Stimulated activated CD4-positive, alpha-beta T cell treated with anti-CD3 and anti-CD28 coated beads, Interleukin-12 subunit alpha, Interleukin-12 subunit beta, amount 100 ng/mL, for 4 hours (primary cell): ENCODE measurements at places on chromosomes 12 and 14.

DNA sequence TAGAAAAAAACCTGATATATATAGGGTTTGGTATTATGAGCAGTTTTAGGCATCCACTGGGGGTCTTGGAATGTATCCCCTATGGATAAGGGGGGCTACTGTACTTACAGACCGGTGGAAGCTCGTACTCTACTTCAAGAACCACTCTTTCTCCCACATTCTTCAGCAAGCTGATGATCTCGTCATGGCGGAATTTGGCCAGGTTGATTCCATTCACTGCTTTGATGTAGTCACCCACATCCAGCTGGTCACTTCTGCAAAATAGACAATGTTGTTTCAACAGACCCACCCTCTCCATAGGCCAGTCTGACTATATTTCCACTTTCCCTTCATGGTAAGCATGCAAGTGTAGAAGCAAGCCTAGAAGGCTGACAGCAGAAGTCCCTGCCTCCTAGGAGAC, 139.9 kb downstream of the GRIP1 start:
- no peak for DNase-seq

GRCh38 chr14:22821193-22822015, 6.2 kb upstream of the SLC7A7 start:
- DNase-seq = no peak

DNA sequence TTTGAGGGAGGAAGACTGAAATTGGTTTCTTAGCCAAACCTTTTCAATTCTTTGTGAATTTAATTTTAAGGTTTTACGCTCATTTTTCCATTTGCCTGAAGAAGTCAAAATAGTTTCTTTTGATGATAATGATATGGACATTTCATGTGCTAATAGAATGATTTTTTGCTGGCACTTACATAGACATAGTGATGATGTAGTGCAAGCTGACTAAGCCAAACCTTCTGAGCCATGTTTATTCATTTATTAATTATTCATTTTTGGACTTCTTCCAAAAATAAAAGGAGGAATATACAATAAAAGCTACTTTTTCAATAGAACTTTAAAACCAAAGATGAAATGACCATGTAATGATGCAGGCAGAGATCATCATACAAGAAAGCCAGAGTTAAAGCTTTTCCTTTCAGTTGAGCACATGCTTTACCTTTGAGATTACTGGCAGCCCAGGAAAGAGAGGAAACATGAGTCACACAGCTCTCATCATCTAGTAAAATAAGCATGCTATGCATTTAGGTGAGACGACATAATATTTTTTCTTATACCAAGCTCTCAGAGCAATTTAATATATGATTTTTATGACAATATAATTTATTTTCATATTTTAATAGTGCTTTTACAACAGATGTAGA, 24.8 kb downstream of the KCNA1 start:
- no peak for DNase-seq

DNA sequence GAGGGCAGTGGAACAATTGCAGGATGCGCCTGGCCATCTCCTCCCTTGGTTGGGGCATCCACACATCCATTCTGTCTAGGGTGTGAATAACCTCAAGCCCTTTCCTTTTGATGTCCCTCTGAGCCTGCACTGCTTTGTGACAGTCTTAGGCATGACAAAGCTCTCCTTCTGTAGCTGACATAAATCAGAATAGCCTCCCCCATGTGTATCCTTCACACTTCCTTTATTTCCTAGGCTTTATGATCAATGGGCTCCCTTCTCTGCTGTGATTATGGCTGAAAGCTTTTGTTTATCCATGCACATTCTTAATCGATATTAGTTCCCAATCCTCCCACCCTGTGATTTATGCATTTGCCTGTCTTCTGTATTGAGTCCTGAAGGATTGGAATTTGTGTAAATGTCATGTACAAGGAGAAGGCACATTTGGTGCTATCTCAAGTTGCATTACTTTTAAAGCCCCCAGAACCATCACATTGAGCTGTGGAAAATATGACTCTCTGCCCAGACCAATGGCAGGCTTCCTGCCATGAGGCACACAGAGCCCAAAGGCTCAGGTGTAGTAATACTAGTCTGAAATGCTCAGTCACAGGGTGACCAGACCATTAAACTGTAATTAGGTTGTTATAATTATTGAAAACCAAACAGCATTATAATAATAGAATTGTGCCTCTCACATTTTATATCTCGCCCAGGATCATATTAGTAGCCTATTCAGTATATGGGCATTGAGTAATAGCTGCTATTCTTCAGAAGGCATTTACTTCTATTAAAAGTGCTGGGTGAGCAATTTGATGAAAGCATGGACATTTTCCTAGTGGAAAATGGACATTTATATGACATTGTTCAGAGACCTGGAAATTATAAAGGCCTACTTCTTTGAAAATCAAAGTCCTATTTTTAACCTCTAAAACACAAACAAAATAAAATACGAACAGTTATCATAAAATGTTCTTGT, 14.0 kb downstream of the EMP1 start:
- DNase-seq = no peak

DNA sequence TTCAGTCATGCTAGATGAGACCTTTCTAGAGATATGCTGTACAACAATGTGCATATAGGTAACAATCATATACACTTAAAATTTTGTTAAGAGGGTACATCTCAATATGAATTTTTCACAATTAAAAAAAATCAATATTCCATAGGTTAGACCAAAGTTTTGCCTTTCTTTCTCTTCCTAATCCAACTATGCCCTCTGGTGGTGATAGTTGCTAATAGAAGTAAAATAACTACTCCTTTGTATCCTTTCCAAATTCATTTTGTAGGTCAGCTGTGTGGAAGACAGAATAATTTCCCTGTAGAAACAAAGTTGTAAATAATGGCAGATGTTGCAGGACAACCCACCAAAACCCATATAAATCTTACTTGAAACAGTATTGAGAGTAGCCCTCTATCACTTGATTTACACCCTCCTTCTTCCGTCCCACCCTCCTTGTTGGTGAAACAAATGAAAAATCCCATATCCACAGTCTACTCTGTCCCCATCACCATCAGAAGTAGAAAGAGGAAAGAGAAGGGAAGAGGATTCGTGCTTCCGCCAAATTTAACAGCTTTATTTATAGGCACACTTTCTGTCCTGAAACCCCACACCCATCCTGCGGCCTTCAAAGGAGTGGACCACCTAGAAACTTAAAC, 34.2 kb upstream of the KICS2 start:
- DNase-seq = no peak

- DNase-seq = no peak
Measured at GRCh38 chr12:67694306-67694900, 45.9 kb downstream of the DYRK2 start.

GRCh38 chr12:30847259-30847658, 79.3 kb upstream of the TSPAN11 start:
- no peak for DNase-seq

GRCh38 chr12:58896278-58896677, 24.0 kb downstream of the LRIG3 start:
- DNase-seq = no peak

DNA sequence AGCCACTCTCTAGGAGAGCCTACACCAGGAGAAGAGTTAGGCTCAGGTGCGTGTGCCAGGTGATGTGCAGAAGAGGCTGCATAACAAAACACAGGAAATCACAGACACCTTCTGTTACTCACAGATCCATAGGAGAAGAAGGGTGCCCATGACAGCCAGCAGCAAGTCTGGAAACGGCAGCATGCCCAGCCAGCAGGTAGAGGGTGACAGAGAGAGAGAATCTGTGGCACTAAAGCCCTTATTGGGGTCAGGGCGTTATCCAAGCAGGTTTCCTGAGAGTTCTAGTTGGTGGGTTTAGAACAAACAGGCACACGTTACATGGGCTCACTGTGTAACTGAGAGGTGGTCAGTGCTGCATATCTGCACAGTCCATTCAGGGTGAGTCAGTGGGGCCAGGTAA, 14.9 kb upstream of the SLC8A3 start:
- DNase-seq = no peak

DNA sequence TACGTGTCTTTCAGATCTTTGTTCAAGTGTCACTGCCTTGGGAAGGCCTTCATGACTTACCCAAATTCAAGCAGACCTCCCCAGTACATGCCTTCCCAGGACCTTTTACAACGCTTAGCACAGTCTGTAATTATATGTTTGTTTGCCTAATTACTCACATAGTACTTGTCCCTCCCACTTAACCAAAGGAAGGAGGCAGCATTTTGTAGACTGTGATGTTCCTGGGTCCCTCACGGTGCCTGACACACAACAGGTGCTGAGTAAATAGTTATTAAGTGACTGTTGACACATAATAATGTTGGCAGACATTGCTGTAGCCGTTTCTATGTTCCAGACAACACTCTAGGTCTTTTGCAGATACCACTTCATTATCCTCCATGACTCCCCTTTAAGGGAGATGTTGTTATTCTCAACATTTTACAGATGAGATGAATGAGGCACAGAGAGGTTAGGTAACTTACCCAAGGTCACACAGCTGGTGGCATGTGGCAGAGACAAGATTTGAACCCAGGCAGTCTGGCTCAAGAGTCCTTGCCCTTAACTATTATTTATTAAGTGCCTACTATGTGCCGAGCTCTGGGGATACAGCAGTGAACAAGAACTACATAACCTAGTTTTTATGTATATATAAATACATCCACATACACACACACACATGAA, 130.7 kb downstream of the PHETA1 start:
- DNase-seq = no peak

- no peak for DNase-seq
Measured at GRCh38 chr12:100964028-100964427, 169.5 kb downstream of the ANO4 start.

DNA sequence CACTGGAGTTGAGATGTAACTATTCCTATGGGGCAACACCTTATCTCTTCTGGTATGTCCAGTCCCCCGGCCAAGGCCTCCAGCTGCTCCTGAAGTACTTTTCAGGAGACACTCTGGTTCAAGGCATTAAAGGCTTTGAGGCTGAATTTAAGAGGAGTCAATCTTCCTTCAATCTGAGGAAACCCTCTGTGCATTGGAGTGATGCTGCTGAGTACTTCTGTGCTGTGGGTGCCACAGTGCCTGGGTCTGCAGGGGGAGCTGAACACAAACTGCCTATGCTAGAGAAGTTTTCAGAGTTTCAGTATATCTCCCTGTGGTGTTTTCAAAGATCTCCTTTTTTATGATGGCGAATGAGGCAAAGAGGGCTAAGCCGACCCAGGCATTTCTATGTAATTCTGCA, 179.2 kb upstream of the OR4E1 start:
- no peak for DNase-seq

DNA sequence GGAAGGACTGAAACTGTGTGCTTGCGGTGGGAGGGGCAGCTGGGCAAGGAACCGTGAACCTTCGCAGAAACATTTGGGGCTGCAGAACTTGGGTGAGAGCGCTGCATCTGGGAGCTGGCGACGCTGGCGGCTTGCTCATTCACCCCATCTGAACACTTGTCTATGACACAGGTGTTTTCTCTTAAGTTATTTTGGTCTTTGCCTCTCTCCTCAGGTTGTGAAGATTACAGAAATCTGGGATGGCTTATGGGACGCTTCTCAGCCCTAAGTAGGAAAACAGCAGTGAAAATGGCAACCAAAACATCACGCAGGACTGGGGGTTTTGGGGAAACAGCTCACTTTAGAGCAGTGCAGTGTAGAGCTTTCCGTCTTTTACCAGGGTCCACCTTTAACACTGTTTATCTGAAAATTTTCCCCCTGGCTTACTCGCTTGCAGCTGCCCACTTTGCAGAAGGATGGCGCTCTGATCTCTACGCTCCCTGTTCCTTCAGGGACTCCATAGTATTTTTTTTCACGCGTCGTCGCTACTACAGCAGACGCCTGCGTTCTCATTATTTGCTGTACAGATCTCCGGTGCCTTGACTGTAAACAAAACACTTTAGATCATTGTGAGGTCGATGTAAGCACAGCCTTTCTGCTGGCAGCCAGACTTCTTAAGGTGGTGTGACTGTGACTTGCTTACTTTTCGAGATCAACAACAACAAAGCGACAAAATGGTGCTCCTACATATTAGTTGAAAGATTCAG, 2.7 kb upstream of the CDKN1B start:
- peak; percentile 16 for DNase-seq

DNA sequence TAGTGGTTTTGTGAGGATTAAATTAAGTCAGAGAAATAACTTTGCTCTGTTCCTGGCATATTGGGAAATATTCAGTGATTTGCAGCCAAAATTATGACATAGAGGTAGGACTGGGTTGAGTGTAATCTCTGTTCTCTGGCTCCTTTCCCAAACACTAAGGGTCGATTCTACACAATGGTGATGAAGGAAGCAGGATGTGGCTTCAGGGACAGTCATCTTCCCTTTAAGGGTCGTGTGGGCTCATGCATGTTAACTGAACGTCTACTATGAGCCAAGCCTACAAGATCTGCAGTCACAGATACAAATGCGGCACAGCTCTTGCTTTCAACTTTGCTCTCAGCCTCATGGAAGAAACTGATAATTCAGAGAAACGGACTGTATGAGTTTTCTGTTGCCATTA, 381.6 kb downstream of the VRK1 start:
- DNase-seq = no peak

DNA sequence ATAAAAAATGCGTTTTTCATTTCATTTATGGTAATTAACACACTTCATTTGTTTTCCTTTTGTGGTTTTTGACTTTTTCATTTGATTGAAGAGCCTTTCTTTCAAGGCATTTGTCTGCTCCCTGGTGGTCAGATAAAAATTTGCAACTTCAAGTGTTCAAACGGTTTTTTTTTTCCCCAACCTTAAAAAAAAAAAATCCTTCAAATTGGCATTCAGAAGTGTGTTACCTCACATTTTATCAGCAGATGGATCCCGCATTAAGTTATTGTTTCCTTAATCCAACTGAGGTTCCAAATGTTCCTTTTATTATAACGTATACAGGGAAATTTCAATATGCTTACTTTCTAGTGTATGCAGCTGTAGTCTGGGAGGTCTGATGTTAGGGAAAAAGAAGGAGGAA, 47.2 kb downstream of the MYF5 start:
- no peak for DNase-seq

GRCh38 chr12:56267443-56268071, 815 bp downstream of the COQ10A start:
- DNase-seq = no peak

DNA sequence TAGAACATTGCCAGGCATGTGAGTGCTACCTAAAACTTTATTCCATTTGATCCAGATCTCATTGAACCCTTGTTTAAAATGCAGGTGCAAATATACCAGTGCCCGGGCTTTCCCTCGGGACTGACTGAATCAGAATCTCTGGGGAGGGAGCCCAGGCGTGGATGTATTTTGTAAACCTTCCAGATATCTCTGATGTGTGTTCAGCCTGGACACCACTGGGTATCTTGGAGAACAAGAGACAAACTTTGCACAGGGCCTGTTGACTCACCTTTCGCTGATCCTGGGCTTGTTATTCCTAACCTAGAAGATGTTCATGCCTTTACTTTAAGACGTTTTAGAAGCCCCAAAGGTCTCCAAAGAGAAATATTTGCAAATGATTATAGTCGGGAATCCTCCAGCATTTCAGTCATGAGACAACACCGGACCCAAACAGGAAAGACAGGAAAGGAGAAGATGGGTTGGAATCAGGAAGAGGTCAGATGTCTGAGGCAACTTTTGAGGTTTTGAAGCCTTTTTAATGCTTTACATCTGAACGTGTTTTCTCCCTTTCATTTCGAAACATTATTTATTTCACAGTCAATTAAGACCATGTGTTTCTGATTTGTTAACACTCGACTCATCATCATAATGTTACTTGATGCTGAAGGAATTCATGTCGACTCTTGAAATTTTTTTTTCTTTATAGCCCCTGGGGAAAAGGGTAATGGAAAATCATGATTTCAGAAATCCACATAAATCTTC, 118.6 kb downstream of the PLXNC1 start:
- no peak for DNase-seq
